Gastroesophageal sphincter (tissue), 4 donors: ENCODE measurements at places on chromosomes 1 and 21.

DNA sequence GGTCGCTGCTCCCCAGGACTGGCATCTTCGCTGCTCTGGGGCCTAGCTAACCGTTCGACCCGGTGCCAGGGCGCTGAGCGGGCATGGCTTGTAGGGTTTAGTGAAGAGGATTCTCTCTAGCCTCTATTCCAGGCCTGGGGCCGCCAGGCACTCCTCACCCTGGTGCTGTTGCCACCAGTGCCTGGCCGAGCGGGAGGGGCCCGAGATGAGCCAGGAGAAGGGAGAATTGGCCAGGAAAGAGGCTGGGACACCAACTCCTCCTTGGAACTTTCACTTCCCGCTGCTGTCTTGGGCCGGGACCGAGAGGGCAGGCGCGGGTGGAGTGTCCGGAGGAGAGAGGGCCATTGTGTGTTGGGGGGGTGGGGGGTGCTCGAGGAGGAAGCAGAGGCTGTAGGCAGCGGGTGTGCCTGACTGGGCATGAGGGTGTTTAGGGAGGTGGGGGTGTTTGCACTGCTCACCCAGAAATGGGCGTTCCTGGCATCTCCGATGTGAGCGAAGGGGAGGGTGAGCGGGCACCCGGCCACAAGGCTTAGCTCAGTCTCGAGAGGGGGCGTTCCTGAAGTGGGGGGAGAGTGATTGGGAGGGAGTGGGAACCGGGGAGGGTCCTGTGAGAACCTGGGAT is 772 bp downstream of the ADAM15 start:
- ATAC-seq, result peak; percentile 45

GRCh38 chr1:204319462-204319861 is 40.3 kb downstream of the PLEKHA6 start:
- ATAC-seq, result peak; percentile 46

DNA sequence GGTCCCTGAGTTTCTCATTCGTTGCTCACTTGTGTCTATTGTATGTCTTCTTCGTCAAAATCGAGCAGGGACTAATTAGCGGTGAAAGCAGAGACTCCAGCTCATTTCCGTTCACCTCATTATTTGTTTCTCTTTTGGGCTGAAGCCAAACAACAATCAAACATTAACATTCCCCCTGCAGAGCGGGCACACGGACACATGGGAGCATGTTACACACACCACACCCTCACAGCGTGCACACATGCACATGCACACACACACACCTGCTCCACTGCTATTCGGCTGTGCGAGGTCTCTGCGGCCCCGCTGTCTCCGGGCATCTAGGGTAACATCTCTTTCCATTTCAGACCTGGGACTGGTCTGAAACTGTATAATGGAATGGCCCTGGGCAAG is 58.5 kb upstream of the LRRC8D start:
- ATAC-seq, result no peak

- ATAC-seq, result no peak
Observed at GRCh38 chr1:93348104-93348728, 2.5 kb downstream of the DR1 start.

DNA sequence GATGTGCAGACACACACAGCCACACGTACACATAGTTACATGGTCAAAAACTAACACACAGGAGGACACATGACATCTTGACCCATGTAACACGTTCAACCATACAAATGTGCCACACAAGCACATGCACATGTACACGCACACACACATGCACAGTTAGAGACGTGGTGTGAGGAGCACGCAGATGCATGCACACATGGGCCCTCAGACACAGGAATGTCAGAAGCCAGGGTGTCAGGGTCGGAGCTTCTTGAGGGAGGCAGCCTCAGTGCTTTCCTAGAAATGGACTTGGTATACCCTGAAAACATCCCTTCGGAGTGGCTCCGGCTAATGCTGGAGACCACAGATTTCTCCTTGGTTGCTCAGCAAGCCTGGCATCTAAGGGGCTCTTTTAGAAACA is 114.3 kb downstream of the DMRTB1 start:
- no peak for ATAC-seq

DNA sequence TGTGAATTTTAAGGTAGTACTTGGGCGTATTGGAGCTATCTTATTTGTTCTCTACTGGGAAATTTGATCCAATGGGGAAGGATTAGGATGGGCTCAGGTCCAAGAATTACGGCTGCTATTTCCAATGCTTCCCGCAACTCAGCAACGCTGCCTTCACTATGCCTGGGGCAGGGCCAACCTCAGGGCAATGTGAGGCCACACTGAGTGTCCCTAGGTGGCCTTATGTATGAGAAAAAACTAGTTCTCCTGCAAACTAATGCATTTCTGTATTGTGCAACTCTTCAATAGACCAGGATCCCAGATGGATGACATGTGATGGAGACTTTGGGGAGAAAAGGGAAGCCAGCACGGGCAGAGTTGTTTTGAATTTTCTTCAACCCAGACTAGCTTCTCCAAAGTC is 168.1 kb downstream of the DUSP10 start:
- no peak for ATAC-seq

DNA sequence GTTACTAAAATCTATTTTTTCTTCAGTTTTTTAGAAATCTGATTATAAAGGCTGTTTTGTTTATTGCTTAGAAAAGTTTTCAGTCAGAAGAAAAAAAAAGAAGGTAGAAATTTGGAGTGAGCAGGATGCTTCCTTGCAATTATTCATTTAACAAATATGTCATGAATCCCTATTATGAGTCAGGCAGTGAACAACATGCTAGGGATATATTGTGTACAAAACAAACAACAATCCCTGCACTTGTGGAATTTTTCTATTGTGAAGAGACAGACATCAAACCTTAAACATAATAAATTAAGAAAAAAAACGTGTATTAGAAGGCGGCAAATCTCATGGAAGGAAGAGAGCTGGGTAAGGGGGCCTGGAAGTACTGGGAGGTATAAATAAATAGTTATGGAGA is 664.1 kb upstream of the CAMK1G start:
- no peak for ATAC-seq

- ATAC-seq, result no peak
Observed at GRCh38 chr1:11944358-11944931, 9.9 kb downstream of the PLOD1 start.

- no peak for ATAC-seq
Observed at GRCh38 chr1:37317870-37318467, 156.4 kb upstream of the ZC3H12A start.
